ENCODE measurements at places on chromosomes 5 and 9.

GRCh38 chr5:116370886-116371285 is 203.7 kb downstream of the SEMA6A start:
- no peak for DNase-seq

DNA sequence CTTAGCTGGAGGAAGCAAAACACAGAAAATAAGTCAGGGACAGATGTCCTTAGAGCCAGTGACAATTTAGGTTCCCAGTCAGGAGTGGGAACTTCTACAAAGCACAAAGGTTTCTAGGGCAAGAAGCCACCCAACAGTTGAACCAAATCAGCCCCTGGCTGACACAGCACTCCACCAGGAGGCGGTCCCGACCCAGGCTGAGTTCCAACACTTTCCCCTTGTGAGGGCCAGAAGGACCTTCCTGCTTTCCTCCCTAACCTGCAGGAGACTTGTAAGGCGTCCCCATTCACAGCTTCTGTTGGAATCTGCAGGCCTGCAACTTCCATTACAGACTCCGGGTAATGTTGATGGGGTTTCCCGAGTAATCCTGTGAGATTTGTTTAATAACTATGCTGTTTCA is 416.4 kb upstream of the IRX1 start:
- no peak for DNase-seq

GRCh38 chr9:137308057-137308619 is 6.1 kb upstream of the NRARP start:
- no peak for DNase-seq

GRCh38 chr9:70613024-70613768 is 198.7 kb upstream of the KLF9 start:
- DNase-seq, result no peak

- peak; percentile 19 for DNase-seq
Observed at GRCh38 chr9:120579139-120580050, 572 bp downstream of the CDK5RAP2 start.

DNA sequence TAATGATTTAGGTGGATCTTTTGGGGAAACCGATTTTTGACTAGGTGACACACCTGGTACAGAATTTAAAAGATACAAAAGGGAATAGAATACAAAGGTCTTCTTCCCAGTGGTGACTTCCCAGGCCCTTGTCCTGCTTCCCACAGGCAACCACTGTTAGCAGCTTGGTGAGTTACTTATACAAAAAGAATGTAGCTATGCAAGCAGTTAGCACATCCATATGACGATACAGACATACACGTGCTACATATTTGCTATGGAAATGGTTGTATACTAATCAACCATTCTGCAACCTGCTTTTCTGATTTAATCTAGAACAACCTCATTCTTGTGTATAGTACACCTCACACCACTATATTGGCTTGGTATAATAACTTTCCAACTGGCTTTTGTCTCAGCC is 51.0 kb downstream of the OTULIN start:
- no peak for DNase-seq

DNA sequence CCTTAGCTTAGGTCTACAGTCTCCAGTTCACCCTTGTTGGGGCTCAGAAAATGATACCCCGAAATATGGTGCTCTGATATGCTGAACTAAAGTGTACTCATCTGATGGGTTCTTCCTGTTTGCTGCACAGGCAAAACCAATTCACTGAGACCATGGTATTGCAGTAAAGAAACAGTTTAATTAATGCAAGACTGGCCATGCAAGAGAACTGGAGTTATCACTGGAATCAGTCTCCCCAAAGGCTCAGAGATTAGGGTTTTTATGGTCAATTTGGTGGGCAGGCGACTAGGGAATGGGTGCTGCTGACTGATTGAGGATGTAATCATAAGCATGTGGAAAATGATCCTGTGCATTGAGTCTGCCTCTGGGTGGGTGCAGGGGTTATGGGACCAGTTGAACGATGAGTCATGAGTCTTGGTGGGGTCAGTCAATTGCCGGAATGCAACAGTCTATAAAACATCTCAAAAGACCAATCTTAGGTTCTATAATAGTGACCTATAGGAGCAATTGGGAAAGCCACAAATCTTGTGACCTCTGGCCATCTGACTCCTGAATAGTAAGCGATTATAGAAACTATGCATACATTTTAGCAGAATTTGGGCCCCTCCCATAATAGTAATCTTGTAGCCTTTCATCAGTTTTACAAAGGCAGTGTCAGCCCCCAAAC is 113.0 kb upstream of the ANKRD55 start:
- DNase-seq, result no peak

GRCh38 chr5:60330236-60330635 is 369.7 kb downstream of the DEPDC1B start:
- no peak for DNase-seq

DNA sequence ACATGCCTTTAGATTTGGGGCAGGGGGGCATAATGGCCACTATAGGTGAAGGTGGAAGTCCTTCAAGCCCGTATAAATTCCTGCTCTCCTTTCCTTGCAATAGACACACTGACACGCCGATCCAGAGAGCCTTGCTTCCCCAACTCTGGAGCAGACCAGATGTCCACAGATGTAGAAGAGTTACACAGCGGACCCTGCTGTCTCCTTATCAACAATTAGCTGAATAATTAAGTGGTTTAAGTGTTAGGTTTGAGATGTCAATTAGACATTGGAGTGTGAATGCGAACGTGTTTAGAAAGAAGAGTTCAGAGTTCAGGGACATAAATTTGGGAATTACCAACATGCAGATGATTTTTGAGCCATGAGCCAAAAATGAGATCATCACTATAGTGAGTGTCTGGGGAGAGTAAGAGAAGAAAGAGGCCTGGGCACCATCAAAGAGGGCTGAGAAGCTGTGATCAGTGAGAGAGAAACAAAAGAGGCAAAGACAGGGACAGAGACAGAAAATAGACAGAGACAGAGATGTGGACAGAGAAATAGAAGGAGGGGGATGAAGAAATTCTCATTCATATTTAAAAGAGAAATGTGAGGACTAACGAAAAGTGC is 734.4 kb upstream of the ADAMTS16 start:
- DNase-seq, result no peak

DNA sequence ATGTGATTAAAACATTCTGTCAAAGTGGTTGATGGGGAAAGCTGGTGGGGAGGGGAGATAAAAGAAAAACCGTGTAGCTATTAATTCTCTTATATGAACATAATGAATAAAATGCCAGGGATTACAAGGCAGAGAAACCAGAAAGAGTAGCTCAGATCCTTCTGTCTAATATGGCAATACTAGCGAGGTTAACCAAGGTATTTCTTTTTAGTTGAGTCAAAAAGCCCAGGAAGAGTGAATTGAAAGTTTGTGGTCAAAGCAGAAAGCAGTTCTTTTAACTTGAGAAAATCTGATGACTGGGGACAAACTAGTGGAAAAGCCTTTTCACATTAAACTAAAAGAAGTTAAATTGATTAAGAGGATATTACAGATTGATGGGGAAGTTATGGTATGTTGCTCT is 76.0 kb downstream of the ERBIN start:
- DNase-seq, result peak; percentile 32

DNA sequence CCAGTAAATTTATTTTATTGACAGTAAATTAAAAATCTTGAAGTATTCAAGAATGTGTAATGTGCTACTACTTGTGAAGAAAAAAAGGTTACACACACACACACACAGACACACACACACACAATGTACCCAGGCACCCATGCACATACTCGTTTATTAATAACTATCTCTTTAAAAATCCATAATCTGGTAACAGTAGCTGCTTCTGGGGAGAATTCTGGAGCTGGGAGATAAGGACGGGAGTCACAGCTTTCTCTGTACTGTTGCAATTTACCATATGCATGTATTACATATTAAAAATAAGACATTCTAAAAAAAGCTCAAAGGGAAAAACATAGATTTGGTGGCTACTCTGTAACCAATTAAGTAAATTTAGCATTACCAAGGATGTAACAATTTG is 7.9 kb upstream of the C1QTNF2 start:
- DNase-seq, result no peak

DNA sequence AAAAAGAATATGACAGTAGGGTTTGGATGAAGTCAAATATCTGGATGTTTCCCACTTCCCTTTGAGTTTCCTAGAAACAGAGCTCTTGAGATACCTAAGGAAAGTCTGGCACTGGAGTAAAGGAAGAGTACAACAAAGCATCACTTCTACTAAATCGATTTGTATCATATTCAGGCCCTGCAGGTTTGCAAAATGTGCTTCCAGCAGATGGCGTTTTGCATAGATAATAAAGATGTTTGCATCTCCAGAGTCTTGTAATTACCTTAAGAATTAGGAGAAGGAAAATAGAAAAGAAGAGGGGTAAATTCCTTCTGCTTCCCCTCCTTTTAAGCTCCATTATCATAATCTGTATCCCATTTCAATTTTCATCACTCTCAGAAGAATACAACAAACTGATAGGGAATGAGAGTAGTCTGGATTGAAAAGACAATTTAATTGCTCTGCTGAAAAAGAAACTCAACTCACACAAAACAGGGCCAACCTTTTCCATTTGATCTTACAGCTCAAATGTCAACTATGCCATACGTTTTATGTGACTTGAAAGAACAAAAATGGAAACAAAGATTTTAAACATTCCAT is 380.4 kb downstream of the PTPRD start:
- DNase-seq, result no peak

GRCh38 chr5:33828626-33829308 is 63.0 kb downstream of the ADAMTS12 start:
- no peak for DNase-seq

DNA sequence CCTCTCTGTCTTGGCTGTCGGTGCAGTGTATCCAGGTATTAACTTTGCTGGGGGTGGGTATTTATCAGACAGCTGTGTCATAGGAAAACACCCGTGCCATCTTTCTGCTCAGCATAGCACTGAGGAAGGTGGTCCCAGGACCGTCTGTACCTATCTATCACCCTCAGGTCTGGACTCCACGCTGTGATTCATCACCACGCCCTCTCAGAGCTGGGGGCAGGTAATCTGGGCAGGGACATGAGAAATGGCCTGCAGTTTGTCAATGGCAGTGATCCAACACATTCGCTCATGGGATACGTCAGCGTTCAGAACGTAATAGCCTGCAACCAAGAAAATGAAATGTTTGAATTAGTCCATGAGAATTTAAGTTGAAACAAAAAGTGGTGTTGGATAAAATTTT is 151.6 kb upstream of the MAP1B start:
- no peak for DNase-seq

GRCh38 chr5:32572778-32573480 is 12.4 kb upstream of the SUB1 start:
- DNase-seq, result peak; percentile 94

- DNase-seq, result no peak
Observed at GRCh38 chr9:93477397-93477796, 24.0 kb upstream of the FAM120AOS start.

DNA sequence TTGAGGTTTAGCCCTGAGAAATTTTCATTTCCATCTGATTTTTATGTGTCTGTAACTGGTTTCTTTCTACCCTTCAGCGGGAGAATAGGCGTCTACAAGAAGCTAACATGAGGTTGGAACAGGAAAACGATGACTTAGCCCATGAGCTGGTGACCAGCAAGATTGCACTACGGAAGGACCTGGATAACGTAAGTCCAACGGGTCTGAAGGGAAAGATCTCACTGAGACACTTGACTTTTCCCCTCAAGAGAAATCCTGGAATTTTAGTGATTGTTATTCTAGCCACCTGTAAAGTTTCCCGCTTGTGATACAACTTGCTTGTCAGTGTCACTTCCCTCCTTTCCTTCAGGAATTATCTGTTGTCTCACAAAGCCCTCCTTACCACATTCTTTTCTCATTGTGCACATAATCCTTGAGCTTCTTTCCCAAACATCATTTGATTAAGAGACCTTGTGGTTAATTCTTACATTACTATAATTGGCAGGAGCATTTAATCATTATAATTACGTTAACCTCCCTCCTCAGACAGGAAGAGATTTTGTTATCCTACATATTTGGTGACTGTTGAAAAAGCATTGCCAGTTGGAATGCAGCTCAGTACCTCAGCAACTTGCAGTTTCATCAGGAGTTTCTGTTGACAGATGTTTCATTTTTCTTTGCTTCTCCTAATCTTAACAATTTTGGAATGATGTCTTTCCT is 56.9 kb downstream of the GPR21 start:
- DNase-seq, result no peak

- no peak for DNase-seq
Observed at GRCh38 chr9:22103685-22104575, 94.8 kb upstream of the CDKN2B start.

GRCh38 chr5:33563983-33564908 is 123.5 kb downstream of the TARS1 start:
- DNase-seq, result no peak

DNA sequence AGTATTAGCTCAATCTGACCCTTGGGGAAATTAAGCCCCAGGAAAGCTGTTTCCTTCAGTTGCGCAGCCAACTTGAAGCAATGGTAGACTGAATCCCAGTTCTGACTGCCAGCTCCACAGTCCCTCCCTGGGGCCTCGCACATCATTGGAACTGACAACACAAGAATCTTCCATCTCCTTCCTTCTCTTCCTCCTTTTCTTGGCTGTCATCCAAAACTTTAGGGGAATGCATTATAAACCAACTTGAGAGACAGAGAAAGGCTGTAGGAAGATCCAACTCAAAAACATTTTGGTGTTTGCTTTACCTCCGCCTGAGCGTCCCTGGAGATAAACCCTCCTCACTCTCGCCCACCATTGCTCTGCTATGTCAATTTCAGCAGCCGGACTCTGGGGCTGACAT is 16.6 kb downstream of the KCNIP1 start:
- DNase-seq, result no peak

DNA sequence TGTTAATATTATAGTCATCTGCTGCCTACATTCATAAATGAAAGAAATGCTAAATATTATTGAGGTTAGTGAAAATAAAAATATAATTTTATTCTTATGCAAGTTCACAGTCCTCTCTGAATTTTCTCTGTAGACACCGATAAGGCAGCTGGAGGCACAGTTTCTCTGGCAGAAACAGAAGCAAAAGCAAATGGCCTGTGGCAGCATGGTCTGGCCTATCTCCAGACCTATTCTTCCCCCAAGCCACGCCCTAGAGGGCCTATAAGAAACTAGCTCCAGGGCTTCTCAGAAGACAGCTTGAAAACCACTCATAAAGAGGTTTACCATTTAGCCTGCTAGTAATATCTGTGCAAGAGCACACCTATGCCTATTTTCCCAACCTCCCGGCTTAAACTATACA is 28.4 kb downstream of the MRPS27 start:
- DNase-seq, result peak; percentile 62

DNA sequence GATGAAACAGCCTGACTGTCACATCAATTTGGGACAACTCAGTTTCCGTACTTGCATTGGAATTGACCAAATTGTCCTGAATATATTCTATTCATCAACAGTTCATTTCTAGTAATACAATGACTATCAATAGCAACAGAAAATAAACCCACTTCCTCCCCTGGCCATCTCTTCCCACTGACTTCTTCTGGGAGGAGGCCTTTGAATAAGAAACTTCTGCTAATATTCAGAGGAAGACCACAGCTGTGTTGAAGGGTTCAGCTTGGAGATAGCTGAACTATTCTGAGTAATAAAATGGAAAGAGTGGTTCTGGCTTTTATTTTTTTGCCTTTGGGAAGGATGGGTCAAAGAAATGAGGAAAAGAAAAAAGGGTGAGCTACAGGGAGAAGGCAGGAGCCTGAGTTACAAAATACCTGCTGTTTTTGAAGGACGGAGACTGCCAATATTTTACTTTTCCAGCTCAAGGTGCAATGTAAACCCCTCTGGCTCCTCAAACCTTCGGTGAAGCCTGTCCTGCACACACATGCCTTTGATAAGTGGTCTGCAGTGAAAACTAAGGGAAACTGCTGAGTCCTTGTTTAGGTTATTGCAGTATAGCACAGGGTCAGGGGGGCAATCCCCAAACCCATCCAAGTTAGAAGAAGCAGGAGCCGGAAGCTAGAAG is 29.9 kb downstream of the FYB1 start:
- no peak for DNase-seq

GRCh38 chr5:132760601-132761317 is 13.5 kb downstream of the CCNI2 start:
- no peak for DNase-seq

Measured in GM12865 (cell line).